AML-193 (cell line): ENCODE measurements at places on chromosomes 3 and 15.
A peak's percentile ranks its signal among the peaks of the same experiment; 100 is the strongest.

DNA sequence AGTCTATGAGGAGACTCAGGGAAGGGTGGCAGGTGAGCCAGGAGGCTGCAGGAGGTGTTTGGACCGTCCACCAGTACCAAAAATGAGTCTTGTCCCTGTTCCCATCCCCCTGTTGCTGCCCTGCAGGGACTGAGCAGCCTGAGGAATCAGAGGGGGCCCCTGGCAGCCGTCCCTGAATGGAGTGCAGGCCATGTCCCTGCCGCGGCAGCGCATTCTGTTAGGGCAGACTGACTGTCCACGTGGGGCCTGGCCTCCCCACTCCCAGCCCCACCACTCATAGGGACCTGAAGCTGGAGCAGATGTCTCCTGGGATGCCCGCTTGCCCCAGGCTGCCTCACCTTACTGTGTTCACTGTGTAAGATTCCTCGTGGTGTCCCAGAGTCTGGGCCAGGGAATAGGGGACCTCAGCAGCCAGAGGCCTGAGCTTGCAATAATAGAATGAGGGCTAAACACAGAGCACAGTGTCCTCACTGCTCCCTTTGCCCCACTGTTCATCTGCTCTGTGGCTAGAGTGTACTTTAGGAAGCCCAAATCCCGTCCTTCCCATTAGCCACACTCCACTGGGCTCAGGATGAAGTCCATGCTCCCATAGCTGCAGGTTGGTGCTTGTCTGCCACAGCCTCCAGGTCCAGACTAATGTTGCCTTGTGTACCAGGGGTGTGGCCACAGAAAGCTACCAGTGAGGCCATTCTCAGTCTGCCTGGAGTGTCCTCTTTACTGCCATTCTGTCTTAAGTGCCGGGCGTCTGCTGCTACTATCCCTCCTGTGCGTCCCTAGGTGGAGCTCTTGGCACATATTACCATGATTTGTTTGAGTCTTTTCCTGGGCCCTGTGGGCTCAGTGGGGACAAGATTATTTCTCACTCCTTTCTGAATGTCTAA is 63.2 kb downstream of the HCN4 start:
- peak; percentile 63 for DNase-seq

- DNase-seq, result no peak
These were observed 365.7 kb upstream of the ICE2 start for GRCh38 chr15:60844511-60845174.

- DNase-seq, result no peak
These were observed 121.0 kb upstream of the CDIN1 start for GRCh38 chr15:36458411-36458810.

GRCh38 chr3:65888196-65888595 is 150.5 kb downstream of the MAGI1 start:
- no peak for DNase-seq

DNA sequence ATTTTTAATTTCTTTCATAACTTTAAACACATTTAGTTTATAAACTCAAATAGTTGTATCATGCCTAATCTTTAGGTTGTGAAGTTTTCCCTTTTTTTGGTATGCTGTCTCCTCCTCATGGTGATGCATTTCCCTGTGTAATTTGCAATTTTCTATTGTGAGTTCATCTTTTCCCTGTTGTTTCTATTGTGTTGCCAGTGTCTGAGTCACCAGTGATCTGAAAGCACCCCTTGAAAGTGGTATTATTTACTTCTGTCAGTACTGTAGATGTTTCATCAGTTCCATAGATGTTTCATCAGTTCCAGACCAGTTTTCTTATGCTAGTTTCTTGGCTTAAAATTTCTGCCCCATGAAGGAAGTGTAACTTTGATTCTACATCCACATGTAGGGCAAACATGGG is 80.6 kb downstream of the OXSM start:
- no peak for DNase-seq

- DNase-seq, result no peak
These were observed 19.1 kb upstream of the FSIP1 start for GRCh38 chr15:39801641-39802309.

DNA sequence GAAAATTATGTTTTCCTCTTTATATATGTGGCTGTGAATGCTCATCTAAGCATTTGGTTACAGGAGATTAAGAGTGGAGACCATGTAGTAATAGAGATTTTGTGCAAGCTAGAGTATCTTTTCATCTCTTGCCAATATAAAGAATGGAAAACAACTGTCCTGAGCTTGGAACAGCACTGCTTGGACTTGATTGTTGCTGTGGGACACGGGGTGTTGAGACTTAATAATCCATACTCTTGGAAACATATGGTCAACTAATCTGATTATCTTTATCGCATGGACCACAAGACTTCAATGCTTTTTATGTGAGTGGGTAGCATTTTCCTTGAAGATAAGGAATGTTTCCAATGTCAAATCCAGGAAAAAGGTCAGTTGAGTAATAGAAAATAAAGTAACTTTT is 806.3 kb downstream of the DIPK2A start:
- DNase-seq, result no peak

GRCh38 chr3:30941342-30941741 is 46.9 kb upstream of the GADL1 start:
- DNase-seq, result no peak

GRCh38 chr3:90007778-90008499 is 900.5 kb downstream of the EPHA3 start:
- peak; percentile 71 for DNase-seq

GRCh38 chr15:64844576-64845145 is 2.9 kb downstream of the PLEKHO2 start:
- no peak for DNase-seq

GRCh38 chr3:59081071-59081470 is 31.2 kb upstream of the CFAP20DC start:
- DNase-seq, result no peak

GRCh38 chr3:14343338-14344112 is 58.9 kb upstream of the SLC6A6 start:
- DNase-seq, result no peak

DNA sequence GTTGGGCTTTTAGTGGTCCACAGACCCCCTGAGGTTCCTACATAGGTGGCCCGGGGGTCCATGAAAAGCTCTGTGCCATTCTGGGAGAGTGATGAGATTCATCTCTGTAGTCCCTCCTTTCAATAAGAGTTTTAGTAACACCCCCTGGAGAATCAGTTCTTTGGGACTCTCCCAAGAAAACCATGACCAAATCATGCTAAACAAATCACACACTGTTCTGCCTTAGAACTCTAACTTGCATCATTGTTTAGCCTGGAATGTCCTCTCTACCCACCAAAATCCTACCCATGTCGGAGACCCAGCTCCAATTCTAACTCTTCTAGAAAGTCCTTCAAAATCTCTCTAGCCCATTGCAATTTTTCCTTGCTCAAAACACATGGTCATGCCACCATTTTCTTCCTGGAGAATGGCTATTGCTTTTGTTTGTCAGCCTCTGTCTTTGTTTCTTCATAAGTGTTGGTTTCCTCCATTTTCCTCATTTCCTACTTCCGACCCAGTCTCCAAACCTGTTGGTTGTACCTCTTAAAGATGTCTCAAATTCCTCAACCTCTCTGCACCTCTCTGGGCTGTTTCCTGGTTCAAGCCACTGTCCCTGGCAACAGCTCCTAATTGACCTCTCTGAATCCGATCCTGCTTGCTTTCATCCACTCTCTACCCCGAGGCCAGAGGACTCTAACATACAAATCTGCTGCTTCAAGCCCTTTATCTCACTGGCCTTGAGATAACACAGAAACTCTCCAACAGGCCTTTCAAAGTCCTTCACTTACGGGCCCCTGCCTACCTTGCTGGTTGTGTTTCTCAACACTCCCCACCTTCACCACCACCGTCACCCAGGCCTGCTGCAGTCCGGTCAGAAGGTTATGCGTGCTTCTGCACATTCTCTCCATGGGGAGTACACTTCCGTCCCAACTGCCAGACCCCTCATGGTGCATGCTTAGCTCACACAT is 23.7 kb downstream of the CYP19A1 start:
- no peak for DNase-seq

GRCh38 chr15:33313491-33313890 is 2.7 kb downstream of the RYR3 start:
- no peak for DNase-seq

DNA sequence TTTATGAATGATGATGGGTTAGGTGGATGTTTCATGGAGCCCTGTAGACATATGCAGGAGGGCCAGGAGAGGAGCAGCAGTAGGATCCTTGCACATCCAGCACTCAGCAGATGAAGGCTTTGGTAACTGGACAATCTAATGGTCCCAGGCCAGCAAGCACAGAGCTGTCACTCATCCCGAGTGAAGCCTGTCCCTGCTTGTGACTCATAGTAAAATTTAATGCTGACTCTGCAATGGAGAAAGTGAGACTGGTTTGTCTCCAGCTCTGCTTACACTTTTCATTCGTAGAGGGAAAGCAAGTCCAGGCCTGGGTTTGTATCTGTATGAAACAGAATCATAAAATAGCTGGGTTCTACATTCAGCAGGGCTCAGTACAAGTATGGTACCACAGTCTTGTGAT is 131.7 kb downstream of the DTWD1 start:
- DNase-seq, result no peak

GRCh38 chr3:32009101-32009500 is 27.6 kb downstream of the ZNF860 start:
- no peak for DNase-seq

DNA sequence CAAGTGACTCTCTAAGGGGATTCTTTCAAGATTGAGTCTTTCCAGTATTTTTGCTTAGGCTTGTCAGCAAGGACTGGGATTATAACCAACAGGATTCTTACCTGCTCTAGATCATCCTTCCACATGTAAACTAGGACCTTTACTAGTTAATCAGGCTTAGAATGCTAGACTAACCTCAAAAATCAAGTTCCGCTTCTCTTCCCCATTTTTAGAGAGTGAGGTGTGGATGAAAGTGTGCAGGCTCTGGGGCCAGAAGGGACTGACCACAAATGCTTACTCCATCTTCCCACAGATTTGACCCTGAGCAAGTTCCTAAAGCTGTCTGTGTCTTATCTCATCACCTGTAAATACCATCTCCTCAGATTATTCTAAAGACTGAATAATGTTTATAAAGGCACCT is 89.5 kb upstream of the IL12A start:
- DNase-seq, result peak; percentile 31

DNA sequence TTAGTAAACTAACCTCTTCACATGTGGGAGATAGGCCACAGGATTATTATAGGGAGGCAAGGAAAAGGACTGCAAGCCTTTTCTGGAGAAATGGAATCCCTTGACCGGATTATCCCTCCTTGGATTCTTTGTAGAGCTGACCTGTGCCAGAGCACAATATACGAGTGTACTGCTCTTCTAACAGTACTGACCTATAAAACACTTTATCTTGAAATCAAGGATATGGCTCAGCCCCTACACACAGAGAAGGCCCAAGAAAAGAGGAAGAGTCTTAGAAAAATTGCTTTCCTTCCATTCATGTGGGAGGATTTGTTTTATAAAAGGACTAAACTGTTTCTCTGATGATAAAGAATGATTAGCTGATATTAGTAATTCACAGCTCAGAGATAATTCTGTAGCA is 42.2 kb downstream of the DMXL2 start:
- peak; percentile 36 for DNase-seq

- DNase-seq, result peak; percentile 99
These were observed 23.9 kb downstream of the ILDR1 start for GRCh38 chr3:121998030-121998580.

DNA sequence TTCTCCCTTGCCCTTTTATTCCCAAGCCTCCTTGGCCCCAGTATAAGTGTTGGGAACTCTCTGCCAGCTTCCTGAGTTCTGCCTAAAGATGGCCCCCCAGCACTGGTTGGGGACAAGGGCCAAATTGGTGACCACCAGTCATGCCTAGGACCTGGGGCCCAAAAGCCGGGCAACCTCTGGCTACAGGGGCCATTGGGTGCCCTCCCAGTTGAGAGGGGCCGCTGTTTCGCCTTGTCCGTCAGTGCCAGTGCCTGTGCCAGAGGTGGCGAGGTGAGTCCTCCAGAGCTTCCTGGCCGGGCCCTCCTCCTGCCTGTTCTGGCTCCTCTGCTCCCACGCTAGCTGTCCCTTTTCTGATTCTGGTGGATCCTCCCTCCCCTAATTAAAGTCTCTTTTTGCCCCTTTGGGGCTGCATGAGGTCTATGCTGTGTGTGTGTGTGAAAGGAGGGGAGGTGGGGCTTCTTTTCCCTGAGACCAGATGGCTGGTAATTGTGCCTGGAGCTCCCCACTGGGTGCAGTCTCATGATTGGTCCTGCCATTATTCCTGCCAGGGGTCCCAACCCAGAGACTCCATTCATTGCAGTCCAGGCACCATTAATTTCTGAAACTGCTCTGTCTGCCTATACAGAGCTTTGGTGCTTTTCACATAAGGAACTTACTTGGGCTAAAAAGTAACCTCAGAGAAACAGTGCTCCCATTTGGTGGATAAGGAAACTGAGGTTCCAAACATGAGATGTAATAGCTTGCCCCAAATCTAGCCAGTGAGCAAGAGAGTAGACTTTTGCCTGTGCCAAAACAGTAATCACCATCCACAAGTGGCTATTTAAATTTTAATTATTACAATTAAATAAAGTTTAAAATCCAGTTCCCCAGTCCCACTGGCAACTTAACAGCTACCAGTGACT is 3.1 kb upstream of the TTLL3 start:
- DNase-seq, result no peak

GRCh38 chr15:81225161-81225671 is 28.5 kb downstream of the IL16 start:
- no peak for DNase-seq

DNA sequence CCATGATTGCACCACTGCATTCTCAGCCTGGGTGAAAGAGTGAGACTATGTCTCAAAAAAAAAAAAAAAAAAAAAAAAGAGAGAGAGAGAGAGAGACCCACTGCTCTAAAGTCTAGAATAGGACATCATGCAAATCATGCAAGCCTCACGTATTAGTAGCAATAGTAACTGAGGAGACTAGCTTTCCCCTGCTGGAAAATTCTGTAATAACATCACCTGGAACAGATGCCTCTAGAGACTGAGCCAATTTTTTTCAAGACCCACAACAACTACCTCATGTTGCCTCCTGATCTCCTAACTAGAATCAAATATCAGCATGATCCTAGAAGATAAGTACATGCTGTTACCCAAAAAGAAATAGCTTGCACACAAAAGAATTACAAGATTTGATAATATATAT is 461.9 kb downstream of the AGBL1 start:
- no peak for DNase-seq

DNA sequence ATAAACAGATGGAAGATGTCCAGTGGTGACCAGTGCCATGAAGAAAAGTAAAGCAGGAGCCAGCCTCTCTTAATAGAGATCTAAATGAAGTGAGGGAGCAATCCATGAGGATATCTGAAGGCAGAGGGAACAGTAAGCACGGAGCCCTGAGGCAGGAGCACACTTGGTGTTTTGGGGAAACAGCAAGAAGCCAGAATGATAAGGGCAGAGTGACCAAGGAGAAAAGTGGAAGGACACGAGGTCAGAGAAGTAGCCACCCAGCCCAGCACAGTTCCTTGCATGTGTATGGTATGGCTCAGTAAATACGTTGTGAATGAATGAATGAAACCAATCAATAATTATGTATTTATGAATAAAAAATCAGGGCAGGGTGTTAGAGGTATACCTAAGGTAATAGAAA is 11.6 kb downstream of the KLHL18 start:
- DNase-seq, result no peak

GRCh38 chr3:102791641-102792589 is 357.1 kb downstream of the ZPLD1 start:
- DNase-seq, result no peak

GRCh38 chr3:177905173-177906125 is 630.8 kb upstream of the KCNMB2 start:
- DNase-seq, result no peak

GRCh38 chr3:185823078-185824044 is 1.5 kb downstream of the IGF2BP2 start:
- DNase-seq, result no peak

GRCh38 chr15:59491062-59491461 is 53.1 kb downstream of the FAM81A start:
- DNase-seq, result no peak

- DNase-seq, result no peak
These were observed 12.9 kb upstream of the CPNE9 start for GRCh38 chr3:9690451-9691450.

- no peak for DNase-seq
These were observed 259.2 kb upstream of the TLE3 start for GRCh38 chr15:70356919-70357318.
